Skin of body (tissue), 3 donors: ENCODE measurements at places on chromosomes 1 and 21. TPM values are rescaled to one million over a fixed set of nuclear protein-coding genes. Genes with fewer than 3 reads are reported as not detected.

Gene TMEM269
- total RNA-seq: 0.10 TPM

Gene SH2D1B
- total RNA-seq: not detected

Gene USP33
- 124 TPM for total RNA-seq

Gene HSD11B1
- total RNA-seq: 1.6 TPM

Gene C1orf141
- not detected for total RNA-seq

Gene CELA2B
- total RNA-seq: 0.30 TPM

Gene ZSWIM5
- 0.79 TPM for total RNA-seq

Gene TLCD4
- 9.0 TPM for total RNA-seq

Gene SYPL2
- total RNA-seq: 5.7 TPM

Gene MSTO1
- total RNA-seq: 29.4 TPM

Gene MAPKAPK2
- 33.5 TPM for total RNA-seq

Gene CYP4B1
- total RNA-seq: 7.4 TPM

Gene FMO5
- total RNA-seq: 3.1 TPM

Gene VWA1
- 8.6 TPM for total RNA-seq

Gene TNNI3K
- total RNA-seq: 3.1 TPM

Gene SPRR2E
- total RNA-seq: 16.7 TPM

Gene OR6K2
- not detected for total RNA-seq

Gene FBXO44
- 9.3 TPM for total RNA-seq

Gene C1orf159
- total RNA-seq: 6.9 TPM

Gene ABCA4
- 3.8 TPM for total RNA-seq

Gene LYST
- 48.6 TPM for total RNA-seq

Gene CHRM3
- total RNA-seq: 2.0 TPM

Gene CFHR3
- 0.39 TPM for total RNA-seq

Gene TMEM82
- not detected for total RNA-seq

Gene SYT11
- 10.9 TPM for total RNA-seq

Gene MMEL1
- total RNA-seq: 1.3 TPM

Gene FCRL1
- 0.39 TPM for total RNA-seq

Gene SLC19A2
- total RNA-seq: 23.9 TPM

Gene KIF17
- total RNA-seq: 2.5 TPM

Gene OR2L13
- not detected for total RNA-seq

Gene RERE
- 125 TPM for total RNA-seq

Gene GBP1
- total RNA-seq: 42.4 TPM

Gene C1orf94
- 0.10 TPM for total RNA-seq

Gene RGS4
- total RNA-seq: 1.4 TPM

Gene NFIA
- total RNA-seq: 47.7 TPM

Gene PDZK1IP1
- total RNA-seq: 5.2 TPM

Gene GCSAML
- 1.1 TPM for total RNA-seq

Gene ADAM30
- total RNA-seq: not detected

Gene PRKAA2
- total RNA-seq: 10.6 TPM

Gene PCNX2
- 9.3 TPM for total RNA-seq

Gene MAP3K21
- 1.5 TPM for total RNA-seq

Gene ZCCHC17
- total RNA-seq: 15.7 TPM

Gene GBP6
- 0.39 TPM for total RNA-seq

Gene IGSF21
- 0.10 TPM for total RNA-seq
